ENCODE measurements at places on chromosomes 7 and 10.

DNA sequence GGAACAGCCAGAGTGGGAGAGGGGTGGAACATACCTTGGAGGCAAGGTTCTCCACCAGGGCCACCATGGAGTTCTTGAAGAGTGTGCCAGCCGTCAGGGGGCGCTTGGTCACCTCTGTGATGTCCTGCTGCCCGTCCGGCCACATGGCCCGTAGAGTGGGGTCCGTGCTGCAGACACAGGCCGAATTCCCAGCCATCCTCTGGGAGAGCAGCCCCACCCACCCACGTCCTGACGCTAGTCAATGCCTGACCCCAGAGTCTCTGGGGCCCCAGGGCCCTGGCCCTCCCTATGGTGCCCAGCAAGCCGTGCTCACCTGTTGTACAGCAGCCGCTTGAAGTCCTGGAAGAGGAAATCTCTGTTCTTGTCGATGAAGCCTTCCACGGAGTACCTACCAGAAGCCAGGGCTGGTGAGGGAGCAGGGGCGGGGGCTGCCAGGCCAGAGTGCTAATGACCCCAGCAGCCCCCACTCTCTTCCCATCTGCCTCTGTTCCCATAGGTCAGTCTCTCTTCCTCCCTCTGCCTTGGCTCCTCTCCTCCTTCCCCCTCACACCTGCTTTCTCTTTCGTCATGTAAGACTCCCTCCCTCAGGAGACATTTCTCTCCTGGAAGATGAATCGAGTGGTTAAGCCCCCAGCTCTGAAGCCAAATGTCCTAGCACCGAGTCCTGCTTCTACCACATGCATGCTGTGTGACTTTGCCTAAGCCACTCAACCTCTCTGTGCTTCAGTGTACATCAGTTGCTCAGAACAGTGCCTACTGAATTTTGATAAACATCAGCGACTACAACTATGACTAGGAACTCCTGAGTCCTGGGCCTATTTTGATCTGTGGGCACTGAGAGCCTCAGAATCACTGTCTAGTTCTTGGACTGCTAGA is 11.0 kb downstream of the MYO1G start:
- DNase-seq, result no peak

DNA sequence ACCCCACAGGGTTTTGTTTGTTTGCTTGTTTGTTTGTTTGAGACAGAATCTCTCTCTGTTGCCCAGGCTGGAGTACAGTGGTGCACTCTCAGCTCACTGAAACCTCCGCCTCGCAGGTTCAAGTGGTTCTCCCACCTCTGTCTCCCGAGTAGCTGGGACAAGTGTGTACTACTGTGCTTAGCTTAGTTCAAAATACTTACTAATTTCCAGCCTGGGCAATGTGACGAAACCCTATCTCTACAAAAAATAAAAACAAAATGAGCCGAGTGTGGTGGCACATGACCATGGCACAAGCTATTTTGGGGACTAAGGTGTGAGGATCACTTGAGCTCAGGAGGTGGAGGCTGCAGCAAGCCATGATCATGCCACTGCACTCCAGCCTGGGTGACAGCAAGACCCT is 15.2 kb upstream of the PRPF18 start:
- DNase-seq, result no peak

DNA sequence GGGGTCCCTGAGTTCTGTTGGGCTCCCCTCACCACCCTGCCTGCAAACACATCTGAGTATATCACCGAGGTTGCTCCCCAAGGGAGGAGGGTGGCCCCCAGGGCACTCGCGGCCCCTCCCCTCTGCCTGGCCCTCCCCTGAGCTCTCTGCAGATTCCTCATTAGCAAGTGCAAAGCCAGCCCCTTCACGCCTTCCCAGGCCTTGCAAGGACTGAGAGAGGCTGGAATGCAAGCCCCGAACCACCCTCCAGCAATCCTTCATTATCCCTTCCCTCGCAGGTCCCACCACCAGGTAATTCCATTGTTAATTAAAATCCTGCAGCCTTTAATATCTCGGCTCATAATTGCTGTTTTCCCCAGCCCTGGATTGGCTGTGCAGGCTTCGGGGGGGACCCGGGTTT is 35.3 kb upstream of the MYL10 start:
- no peak for DNase-seq

DNA sequence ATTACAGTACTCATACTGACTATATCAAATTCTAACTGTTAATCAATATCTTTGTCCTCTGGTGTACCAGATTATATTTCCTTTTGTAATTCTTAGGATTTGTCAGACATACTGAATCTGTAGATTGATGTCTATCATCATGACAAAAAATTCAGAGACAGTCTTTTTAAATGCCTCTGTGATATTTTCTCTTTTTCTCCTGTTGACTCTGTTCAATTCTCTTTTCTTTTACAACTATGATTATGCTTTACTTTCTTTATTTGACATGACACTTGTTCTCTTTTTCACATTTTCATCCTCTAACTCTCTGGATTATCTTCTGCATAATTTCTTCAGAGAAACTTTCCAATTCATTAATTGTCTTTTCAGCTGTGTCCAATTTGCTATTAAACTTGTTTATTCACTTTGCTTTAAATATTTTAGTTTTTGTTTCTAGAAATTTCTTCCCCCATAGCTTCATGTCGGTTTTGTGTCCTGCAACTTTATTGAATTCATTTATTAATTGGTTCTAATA is 153.6 kb downstream of the PFKFB3 start:
- no peak for DNase-seq

GRCh38 chr7:114658216-114658615 is 243.6 kb downstream of the FOXP2 start:
- no peak for DNase-seq

- no peak for DNase-seq
These were observed 36.0 kb downstream of the SLK start for GRCh38 chr10:104002911-104003310.

GRCh38 chr7:21377545-21377944 is 50.3 kb upstream of the SP4 start:
- DNase-seq, result no peak

DNA sequence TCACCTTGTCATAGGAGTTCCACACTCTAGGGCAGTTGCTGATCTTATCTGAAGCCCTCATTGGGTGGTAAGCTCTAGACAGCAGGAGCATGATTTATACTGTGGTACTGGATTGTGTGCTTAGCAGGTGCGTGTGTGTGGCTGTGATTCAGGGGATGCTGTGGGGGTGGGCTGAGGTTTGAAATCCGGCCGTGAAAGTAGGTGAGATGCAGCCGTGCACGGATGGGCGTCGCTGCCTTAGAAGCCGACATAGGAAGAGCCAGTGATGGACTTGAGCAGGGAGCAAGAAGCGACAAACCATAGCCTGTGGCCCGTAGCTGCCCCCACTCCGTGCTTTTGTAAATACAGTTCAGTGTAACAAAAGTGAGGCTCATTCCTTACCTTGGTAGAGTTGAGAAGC is 38.2 kb downstream of the PROSER2 start:
- DNase-seq, result no peak

- DNase-seq, result no peak
These were observed 766.7 kb upstream of the GHITM start for GRCh38 chr10:83372646-83373045.

DNA sequence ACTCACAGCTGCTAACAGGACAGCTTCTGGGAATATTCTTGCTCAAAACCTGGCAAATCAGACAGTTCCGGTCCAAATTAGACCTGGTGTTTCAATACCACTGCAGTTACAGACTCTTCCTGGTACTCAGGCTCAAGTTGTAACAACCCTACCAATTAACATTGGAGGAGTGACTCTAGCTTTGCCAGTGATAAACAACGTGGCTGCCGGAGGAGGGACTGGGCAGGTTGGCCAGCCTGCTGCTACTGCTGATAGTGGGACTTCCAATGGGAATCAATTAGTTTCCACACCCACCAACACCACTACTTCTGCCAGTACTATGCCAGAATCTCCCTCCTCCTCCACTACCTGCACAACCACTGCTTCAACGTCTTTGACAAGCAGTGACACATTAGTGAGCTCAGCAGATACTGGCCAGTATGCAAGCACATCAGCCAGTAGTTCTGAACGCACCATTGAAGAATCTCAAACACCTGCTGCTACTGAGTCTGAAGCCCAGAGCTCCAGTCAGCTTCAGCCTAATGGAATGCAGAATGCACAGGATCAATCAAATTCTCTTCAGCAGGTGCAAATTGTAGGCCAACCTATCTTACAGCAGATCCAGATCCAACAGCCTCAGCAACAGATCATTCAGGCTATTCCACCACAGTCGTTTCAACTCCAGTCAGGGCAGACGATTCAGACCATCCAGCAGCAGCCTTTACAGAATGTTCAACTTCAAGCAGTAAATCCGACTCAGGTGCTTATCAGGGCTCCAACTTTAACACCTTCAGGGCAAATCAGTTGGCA is 2.1 kb downstream of the SP4 start:
- DNase-seq, result no peak

- DNase-seq, result no peak
These were observed 36.5 kb downstream of the GRID1 start for GRCh38 chr10:86329896-86330680.

GRCh38 chr7:151339651-151340382 is 1.8 kb upstream of the NUB1 start:
- DNase-seq, result peak; percentile 85

DNA sequence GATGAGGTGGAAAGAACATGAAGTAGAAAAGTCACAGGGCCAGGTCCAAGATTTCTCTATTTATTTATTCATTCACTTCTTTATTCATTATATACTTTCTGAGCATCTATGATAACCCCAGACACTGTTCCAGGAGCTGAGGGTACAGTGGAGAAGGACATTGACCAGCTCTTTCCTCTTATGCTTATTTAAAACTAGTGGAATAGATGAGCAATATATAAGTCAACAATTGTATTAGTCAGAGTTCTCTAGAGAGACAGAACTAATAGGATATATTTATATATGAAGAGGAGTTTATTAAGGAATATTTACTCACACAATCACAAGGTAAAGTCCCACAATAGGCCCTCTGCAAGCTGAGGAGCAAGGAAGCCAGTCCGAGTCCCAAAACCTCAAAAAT is 15.0 kb upstream of the GPR37 start:
- no peak for DNase-seq

DNA sequence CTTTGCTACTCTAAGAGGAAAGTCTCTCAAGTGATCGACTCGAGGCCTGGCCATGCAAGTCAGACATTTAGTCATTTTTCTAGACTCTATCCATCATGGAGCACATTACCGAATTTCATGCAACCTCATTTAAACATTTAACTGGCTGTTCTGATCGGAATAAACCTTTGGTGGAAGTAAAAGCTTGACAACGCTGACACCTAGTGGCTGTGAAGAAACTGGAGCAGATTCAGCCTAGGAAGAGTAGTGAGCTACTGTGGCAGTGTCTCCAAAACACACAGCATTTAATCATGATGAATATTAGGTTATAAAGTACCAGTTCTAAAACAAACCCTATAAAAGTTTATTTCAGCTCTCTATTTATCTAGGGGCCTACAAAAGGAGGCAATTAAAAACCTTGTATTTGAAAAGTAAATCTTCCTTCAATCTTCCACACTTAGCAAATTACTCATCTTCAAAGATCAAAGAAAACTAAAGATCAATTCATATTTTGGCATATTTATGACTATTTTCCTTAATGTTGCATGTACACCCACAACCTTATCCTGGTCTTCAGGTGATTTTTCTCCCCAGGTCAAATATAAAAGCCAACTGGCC is 175.0 kb downstream of the CTNNA3 start:
- no peak for DNase-seq

DNA sequence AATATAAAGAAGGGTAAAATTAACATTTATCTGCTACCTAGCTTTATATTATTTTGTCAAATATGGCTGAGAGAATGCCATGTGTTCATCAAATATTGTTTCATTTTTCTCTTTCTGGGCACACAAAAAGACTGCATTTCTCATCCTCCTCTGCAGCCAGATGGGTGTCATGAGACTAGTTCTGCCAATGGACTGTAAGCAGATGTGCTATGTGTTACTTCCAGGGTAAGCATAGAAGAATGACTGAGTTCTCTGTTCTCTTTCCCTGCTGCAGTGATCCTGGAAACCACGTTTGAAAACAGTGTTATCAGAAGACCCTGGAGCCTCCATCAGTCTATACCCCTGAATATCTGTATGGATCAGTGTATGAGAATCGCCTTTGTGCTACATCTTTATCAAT is 24.1 kb upstream of the SLK start:
- no peak for DNase-seq

DNA sequence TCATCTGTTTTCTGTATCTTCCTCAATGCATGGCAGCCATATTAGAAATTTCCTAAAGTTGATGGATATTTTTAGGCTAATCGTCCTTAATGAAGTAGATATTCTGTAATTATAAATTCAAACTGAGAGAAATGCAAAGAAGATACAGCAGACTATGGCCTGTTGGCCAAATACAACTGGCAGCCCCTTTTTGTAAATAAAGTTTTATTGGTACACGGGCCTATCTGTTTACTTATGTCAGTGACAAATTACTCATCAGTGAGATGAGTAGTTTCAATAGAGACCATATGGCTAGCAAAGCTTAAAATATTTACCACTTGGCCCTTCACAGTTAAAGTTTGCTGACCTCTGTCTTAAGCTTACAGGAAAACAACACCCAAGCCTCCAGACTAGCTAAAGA is 112.3 kb downstream of the HTR7 start:
- no peak for DNase-seq

- no peak for DNase-seq
These were observed 722 bp downstream of the AGR2 start for GRCh38 chr7:16803881-16804673.

- DNase-seq, result no peak
These were observed 97.5 kb upstream of the MGMT start for GRCh38 chr10:129369566-129369965.

DNA sequence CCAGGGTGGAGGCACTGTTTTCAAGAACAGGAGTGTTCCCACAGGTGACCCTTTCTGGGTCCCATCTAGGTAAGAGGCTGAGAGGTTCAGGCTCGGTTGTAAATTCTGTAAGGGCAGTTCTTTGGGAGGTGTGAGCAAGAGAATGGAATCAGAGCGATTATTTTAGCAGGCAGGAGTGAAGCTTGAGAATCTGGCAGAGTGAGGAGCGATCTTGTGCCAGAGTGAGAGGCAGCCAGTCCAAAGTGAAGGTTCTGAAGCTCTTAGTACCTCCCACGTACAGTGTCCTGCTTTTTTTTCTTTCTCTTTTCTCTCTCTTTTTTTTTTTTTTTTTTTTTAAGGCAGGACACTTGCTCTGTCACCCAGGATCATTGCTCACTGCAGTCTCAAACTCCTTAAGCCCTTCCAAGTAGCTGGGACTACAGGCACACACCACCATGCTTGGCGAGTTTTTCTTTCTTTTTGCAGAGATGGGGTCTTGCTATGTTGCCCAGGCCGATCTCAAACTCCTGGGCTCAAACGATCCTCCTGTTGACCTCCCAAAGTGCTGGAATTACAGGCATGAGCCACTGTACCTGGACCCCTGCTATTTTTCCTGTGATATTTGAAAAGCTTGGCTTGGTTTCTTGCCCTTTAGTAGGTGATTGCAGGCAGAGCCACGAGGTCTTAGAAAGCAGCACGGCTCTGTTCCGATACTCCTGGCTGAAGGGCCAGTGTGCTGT is 10.9 kb downstream of the POR start:
- no peak for DNase-seq

GRCh38 chr10:79985481-79986072 is 36.7 kb upstream of the SFTPD start:
- no peak for DNase-seq

Data from GF-D8 (cell line).